ENCODE measurements at places on chromosomes 11 and 22.

DNA sequence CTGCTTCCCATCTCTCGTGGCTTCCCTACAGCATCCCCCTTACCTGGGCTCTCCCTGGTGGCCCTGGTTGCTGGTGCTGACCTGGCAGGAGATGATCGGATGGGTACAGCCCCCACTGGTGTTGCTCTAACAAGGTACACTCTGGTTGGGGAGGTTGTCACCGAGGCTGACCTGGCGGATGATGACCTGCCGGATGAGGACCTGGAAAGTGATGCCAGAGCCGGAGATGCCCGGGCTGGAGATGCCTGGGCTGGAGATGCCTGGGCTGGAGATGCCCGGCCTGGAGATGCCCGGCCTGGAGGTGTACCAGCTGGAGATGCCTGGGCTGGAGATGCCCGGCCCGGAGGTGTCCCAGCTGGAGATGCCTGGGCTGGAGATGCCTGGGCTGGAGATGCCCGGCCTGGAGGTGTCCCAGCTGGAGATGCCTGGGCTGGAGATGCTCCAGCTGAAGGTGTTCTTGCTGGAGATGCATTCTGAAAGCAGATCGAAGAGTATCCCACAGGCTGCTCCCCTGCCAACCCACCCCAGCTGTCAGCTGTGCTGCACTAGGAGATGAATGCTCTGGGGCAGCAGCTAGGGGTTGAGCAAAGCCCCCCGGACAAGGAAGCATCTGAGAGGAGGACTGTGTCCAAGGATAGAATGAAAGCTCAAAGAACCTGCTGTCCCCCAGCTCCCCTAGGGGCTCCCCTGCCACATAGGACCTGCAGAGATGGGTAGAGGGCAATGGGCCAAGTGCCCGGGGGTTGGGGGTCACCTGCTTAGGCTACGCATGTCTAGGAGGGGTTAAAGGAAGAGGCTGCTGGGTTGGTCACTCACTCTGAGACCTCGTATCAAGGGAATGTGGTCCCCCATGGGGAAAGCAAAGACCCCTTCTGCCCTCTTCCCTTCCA lies 10.6 kb downstream of the TMPRSS13 start:
- DNase-seq = no peak

DNA sequence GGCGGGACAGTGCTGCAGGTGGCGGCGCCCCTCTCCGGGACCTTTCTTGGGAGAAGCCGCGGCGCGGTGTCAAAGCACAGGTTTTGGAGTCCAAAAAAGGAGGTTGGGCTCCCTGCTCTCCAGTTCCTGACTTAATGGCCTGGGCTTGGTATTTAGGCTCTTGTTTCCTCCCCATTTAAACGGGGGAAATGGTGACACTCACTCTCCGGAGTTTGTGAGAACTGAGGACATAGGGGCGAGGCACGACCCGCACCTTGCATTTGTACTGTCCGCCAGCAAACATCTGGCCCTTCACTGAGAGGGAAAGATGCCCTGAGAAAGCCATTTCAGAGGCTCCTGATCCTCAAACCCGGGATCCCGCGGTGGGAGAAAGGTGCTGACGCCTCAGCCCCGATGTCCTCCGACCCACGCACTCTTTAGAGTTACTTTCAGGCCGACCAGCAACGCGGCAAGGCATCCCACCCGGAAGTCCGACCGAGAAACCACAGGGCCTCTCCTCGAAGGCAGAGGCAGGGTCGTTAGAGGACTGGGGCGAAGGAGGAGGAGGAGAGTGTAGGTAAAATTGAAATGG lies 2.9 kb upstream of the WDR74 start:
- DNase-seq = no peak

DNA sequence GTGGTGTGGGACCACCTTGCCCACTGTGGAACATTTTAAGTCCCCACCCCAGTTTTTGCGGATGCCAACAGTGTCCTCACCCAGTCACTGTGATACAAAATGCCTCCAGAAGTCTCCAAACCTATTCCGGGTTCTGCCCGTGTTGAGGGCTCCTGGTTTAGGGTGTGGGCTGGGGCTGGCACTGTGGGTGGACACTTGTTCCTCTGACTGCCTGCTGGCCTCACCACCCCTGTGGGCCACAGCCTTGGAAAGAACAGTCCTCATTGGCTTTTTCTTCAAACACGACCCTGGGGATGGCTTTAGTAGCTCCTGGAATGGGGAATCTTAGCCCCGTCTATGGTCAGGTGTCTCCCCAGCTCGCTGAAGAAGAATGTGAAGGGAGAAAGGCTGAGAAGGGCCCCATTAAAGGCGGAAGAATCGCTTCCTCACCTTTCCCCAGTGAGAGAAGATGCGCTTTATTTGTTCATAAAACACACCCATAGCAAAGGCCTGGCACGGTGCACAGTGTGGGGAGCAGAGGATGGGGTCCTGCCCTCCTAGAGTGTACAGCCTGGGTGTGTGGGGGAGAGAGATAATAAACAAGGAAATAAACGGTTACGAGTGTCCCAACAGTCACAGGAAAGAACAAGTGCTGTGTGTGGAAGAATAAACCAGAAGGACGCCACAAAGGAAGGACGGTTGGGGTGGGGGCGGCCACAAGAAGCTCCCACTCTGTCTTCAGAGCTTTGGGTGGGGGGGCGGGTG lies 91.6 kb upstream of the SLC22A12 start:
- DNase-seq = no peak

DNA sequence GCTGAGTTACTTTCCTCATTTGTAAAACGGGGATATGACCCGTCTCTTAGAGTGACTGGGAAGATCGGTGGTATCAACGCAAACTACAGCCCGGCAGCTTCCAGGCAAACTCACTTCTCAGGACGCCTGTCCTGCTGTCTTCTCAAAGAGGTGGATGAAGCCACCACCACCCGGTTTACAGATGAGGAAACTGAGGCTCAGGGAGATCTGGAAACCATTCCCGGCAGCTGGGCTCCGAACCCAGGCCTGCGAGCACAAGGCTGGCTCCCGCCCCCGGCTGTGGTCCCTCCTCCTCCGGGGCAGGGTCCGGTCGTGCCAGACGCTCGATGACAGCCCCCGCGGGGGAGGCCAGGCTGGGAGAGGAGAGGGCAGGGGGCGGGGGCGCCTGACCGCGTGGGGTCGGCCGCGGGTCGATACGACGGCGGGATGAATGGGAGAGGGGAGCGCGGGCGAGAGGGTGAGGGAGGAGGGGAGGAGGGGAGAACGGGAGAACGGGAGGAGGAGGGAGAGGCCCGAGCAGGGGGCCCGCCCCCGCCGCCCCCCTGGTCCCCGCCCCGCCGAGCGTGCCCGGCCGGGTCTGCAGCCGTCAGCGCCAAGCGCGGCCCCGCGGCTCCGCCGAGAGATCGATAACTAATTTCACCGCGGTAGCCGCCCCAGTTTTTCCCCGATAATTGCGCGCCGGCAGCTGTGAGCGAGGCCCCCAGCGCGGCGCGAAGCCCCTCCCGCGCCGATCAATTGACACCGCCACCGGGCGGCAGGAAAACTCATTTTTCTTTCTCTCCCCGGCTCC lies 14.0 kb downstream of the IGLL1 start:
- DNase-seq = no peak

- DNase-seq = no peak
Observed at GRCh38 chr11:121964591-121964990, 151.4 kb downstream of the BLID start.

DNA sequence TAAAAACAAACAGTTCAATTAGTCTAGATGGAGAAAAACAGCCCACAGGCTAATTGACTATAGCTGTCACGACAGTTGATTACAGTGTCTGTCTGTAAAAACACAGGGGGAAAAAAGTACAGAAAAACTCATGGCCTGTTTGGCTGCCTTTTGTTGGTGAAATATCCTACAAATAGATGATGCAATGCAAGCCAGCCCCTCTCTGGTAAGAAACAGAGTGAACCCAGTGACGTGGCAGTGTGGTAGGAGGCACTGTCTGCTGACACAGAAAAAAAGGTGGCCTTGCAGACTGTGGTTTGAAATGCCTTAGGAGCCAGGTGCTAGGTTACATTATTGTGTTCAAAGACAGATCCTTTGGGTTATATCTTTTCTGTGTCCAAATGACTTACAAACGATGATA lies 431.4 kb upstream of the CCDC90B start:
- DNase-seq = no peak

DNA sequence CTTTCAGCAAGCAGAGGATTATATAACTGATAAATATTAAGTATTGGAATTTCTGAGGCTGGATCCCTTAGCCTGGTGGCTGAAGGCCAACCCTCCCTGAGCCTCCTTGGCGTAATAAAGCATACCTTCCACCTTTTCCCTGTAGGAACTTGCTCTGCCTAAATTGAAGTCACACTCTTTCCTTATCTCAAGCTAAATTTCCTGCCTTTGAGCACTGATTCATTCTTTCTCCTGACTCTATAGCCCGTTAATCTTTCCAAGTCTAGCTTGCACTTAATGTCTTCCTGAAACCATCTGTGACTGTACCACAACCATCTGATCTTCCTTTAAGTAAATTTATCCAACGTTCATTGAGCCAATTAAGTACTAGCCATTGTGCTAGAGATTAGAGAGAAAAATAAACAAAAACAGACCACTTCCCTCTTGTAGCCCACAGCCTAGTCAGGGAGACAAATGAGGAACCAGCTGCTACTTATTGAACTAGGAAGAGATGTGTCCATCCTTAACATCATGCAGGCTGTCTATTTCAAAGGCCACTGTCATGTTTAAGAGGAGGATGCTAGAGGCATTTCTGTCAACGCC lies 62.9 kb downstream of the GRK3 start:
- no peak for DNase-seq

DNA sequence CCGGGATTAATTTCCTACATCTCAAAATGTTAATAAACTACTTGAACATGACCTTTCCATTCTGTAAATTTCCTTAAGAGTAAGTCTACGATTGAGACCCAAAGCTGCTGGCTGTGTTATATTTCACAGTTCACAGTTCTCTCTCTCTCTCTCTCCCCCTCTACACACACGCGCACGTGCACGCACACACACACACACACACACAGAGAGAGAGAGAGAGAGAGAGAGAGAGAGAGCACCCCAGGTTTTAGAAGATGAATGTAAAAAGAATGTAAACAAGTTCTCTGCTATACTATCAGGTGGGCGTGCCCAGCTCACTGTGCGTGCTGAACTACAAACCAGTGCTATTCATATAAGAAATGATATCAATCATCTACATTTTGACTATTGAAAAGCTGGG lies 3.3 kb downstream of the BDNF start:
- no peak for DNase-seq

GRCh38 chr11:1567052-1567720 lies 4.9 kb downstream of the DUSP8 start:
- no peak for DNase-seq
